ENCODE measurements at places on chromosomes 7 and 10. TPM values are rescaled to one million over a fixed set of nuclear protein-coding genes. Genes with fewer than 3 reads are reported as not detected.

Gene LRRC18
- not detected for total RNA-seq

Gene TAS2R41
- total RNA-seq: not detected

Gene SEMA4G
- 2.4 TPM for total RNA-seq

Gene SPDYE11
- total RNA-seq: not detected

Gene LIMK1
- 20.9 TPM for total RNA-seq

Data from A375 (cell line).